Bladder microvascular endothelial cell (primary cell): ENCODE measurements at places on chromosomes 1 and 21. TPM values are rescaled to one million over a fixed set of nuclear protein-coding genes. Genes with fewer than 3 reads are reported as not detected.

DMBX1 gene
- not detected in 2 replicates for total RNA-seq

SPRR3 gene
- not detected in 2 replicates for total RNA-seq

RXRG gene
- not detected in 2 replicates for total RNA-seq

IL10 gene
- not detected in 2 replicates for total RNA-seq

OR2T11 gene
- not detected in 2 replicates for total RNA-seq

CD52 gene
- total RNA-seq = not detected in 2 replicates

C1orf141 gene
- total RNA-seq = not detected in 2 replicates

FYB2 gene
- total RNA-seq = not detected in 2 replicates

SH3BGR gene
- total RNA-seq = 0.44 and 0.81 TPM in 2 replicates

LY9 gene
- total RNA-seq = not detected in 2 replicates

SHISAL2A gene
- not detected in 2 replicates for total RNA-seq

TRIM67 gene
- not detected in 2 replicates for total RNA-seq

FAM3B gene
- total RNA-seq = not detected in 2 replicates

CYP4A11 gene
- total RNA-seq = not detected in 2 replicates

SPRR2F gene
- total RNA-seq = not detected in 2 replicates

MAP1LC3C gene
- not detected in 2 replicates for total RNA-seq

NBPF14 gene
- 0.81 and 10.9 TPM in 2 replicates for total RNA-seq

DTL gene
- 10.0 and 11.6 TPM in 2 replicates for total RNA-seq

SRM gene
- 10.4 and 24.3 TPM in 2 replicates for total RNA-seq
